Naive B cell (primary cell): ENCODE measurements at places on chromosomes 12 and 14. TPM values are rescaled to one million over a fixed set of nuclear protein-coding genes. Genes with fewer than 3 reads are reported as not detected.

GRCh38 chr12:3597526-3598210, 106.7 kb downstream of the PRMT8 start:
- DNase-seq: no peak

GRCh38 chr14:100544506-100545141, 42.6 kb downstream of the BEGAIN start:
- no peak for DNase-seq

GRCh38 chr12:94532490-94533422, 73.1 kb upstream of the CEP83 start:
- peak; percentile 55 for DNase-seq

GRCh38 chr12:68317047-68317667, 15.0 kb downstream of the MDM1 start:
- peak; percentile 42 for DNase-seq

DNA sequence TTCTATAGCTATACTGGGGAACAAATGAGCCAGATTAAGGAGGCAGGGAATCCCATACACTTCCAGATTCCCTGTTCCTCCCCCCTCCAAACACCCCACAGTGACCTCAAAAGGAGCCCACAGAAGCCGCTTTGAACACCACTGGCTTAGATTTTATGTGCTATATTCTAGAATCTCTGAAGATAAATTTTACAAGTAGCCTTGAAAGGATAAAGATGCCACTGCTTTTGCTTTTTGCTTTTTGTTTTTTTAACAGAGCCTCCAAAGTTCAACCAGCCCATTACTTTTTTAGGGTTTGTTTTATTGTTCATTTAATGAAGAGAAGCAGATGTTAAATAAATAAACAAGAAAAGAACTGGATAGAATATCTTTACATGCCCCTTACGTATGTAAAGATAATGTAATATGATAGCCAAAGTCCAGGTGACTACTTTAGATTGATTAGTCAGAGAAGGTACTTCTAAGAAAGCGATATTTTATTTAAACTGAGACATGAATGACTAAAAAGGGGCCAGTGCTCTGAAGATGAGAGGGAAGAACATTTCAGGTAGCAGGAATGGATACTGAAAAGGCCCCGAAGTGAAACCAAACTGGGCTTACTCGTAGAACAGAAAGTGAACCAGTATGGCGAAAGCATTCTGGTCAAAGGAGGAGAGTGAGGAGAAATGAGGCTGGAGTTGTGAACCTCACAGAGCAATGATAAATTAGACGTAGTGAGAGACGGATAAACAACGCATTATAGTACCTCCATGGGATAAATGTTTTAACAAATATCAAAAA, 44.6 kb downstream of the DUSP6 start:
- no peak for DNase-seq

DNA sequence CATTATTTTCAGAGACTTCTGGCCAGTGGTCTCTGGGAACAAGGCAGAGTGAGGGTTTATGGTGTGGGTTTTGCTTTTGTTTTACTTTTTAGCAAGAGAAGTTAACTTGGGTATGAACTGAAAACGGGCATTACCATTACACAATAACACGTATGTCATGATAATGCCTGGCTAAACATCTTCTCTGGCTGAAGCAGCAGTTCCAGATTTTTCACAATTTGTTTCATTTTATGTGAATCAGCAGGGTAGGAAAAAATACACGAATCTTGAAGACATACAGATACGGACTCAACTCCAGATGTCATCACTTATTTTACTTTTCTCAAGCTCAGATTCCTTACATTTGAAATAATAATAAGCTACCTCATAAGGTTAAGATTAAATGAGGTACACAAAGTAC, 2.5 kb upstream of the PCNX4 start:
- DNase-seq: no peak

DNA sequence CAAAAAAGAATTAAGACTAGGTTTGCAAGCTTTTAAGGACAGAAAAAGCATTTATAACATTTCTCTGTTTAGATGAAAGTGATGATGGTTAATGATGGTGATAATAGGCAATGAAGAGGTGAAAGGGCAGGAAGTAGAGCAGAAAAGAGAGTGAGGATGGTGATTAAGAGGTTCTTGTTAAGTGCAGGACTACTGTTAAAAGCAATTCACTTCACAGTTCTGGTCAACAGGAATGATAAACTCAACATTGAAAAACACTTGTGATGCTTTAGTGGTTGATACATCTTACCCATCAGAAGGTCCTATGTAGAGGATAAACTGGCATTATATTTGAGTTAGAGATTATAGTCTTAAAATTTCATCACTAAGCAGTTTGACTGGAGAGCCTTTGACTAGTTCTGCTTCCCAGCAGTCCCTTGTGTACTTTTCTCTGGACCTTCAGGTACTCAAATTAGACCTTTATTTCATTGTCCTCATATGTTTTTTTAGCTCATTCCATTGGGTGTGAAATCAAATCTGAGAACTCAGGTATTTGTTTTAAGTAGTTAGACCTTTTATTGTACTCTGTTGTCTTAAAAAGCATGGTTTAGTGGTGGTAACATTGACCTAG, 10.9 kb downstream of the RAP1B start:
- DNase-seq: no peak

DNA sequence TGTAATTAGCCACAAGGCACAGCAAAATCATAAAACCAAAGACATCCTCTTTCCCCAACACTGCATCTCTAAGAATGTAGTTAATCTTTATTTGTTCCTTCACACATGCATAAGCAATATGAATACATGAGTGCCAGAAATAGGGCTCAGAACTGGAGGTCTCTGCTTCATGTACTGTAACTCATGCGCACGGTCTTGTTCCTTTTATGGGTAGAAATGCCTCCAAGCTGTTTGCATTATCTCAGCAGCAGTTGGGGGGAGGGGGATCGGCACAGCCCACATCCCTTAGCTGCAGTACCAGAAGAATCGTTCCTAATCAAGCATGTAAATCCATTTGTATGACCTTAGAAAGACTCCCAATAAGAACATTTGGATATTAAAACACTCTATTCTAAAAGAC, 20.0 kb downstream of the RHOJ start:
- DNase-seq: no peak

DNA sequence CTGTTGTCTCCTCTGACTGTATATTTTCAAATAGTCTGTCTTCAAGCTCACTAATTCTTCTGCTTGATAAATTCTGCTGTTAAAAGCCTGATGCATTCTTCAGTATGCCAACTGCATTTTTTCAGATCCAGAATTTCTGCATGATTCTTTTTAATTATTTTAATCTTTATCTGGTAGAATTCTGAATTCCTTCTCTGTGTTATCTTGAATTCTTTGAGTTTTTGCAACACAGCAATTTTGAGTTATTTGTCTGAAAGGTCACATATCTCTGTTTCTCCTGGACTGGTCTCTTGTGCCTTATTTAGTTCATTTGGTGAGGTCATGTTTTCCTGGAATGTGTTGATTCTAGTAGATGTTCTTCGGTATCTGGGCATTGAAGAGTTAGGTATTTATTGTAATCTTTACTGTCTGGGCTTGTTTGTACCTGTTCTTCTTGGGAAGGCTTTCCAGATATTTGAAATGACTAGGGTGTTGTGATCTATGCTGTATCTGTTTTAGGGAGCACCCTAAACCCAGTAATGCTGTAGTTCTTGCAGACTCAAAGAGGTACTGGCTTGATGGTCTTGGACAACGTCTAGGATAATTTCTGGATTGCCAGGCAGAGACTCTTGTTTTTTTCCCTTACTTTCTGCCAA, 193.8 kb upstream of the NPAS3 start:
- DNase-seq: no peak

DNA sequence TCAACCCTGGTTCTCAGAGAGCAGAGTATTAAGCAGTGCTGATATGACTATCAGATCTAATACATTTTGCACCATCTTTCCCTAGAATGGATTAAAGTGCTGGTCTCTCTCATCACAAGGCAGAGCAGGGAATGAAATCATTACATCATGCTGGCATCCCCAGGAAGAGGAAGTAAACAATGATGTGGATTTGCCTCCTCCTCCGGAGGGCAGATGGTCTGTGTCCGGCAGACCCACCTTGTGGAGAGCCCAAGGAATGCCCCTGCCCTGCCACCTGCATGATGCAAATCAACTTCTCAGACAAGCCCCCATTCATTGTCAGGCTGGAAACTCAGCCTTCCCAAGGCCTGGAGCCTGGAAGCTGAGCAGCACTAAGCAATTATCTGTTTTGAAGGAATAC, 1149.1 kb downstream of the VRK1 start:
- DNase-seq: no peak

DNA sequence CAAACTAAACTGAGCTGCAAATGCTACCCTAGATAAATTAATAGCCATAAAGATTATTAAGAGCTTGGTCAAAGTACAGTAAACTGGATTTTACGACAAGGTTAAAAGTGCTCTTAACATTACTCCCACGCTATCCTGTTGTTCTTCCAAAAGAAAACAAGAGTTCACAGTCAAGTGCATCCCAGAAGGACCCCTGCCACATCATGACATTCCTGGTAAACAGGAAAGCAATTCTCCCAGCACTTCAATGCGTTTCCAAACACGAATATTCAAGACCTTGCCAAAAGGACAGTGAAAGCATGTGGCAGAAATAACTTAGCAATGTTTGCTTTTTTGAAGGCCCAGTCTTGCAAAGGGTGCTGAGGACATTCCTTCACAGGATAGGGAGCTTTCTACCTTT, 11.2 kb downstream of the SPRING1 start:
- DNase-seq: no peak

- DNase-seq: peak; percentile 20
Observed at GRCh38 chr12:122030424-122031035, 8.8 kb downstream of the BCL7A start.

GRCh38 chr12:100346660-100347059, 10.2 kb upstream of the SLC17A8 start:
- no peak for DNase-seq

DNA sequence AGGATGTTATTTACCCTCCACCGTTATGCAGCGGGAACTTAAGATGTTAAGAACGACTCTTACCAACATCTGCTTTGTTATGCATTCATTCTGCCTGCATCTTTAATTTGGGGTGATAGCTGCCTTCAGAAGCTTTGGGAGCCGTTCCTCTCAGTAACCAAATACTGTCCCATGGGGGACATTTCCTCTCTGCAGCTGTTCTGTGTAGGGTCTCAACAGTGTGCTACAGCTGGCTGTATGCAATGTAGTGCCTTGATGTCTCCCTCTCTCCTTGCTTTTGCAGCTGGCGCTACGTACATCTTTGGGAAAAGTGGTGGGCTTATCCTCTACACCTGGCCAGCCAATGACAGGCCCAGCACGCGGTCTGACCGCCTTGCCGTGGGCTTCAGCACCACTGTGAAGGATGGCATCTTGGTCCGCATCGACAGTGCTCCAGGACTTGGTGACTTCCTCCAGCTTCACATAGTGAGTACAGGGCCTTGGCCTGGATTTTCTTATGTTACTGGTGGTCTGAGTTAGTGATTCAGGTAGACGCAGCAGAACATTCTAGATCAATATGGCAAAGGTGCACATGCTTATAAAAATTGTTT, 744.3 kb downstream of the DIO2 start:
- DNase-seq: no peak

DNA sequence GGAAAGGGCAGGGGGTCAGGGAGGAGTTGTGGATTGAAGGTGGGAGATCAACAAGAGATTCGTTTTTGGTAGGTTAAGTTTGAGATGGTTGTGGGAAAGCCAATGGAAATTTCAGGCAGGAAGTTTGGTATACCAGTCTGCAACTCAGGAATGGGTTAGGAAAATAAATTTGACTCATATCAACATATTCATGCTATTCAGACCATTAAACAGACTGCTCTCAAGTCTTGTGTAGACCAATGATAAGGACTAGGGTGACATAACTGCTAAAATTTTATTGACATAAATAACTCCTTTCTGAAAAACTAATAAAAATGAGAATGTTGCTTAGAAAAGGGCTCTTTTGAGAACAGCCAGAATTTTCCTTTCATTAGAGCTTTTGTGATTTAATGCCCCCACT, 60.0 kb downstream of the PLEKHA5 start:
- DNase-seq: no peak

GRCh38 chr12:106078358-106079010, 60.3 kb downstream of the NUAK1 start:
- no peak for DNase-seq

DNA sequence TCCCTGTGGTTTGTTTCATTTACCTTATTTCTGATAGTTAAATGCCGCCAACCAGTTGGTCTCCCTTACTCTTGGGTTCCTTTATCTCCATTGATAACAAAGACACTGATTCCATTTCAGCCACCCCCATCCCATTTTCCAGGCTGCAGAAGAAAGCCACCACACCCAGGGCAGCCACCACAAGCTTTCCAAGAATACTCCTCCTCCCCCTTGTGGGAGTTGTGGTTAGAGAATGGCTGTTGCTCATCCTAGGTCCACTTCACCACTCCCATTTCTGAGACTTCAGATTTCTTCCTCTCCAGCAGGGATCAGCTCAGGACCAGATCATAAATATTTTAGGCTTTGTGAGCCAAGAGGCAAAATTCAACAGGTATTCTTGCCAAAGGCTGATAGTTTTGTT, 73.9 kb downstream of the ANO4 start:
- no peak for DNase-seq

DNA sequence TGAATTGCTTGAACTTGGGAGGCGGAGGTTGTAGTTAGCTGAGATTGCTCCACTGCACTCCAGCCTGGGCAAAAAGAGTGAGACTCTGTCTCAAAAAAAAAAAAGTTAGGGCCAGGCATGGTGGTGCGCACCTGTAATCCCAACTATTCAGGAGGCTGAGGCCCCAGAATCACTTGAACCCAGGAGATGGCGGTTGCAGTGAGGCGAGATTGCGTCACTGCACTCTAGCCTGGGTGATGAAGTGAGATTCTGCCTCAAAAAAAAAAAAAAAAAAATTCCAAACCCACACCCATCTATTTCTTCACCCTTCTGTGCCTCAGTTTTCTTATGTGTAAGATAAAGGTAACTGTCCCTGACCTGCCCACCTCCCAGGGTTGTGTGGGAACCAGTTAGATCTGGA, 11.0 kb upstream of the MLXIP start:
- DNase-seq: no peak

- no peak for DNase-seq
Observed at GRCh38 chr14:23175823-23176222, 7.6 kb downstream of the SLC7A8 start.

DNA sequence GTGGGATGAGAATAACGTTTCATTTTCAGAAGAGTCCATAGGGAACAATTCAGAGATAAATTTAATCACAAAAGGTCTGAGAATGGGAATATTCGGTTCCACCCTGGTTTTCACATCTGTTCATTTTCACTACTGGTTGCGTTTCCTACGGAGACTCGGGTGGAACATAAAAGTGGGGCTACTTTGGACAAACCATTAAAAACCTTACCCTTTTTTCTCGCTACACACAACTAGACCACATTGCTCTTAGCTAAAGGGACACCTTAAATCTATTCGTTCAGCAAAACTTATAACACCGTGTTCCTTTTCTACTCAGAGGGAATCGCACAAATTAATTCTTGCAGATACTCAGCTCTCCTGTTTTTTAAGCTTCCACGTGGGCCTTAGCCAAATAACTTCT, 1.0 kb upstream of the SUDS3 start:
- no peak for DNase-seq

The SLC10A1 gene
- polyA plus RNA-seq: not detected

The OSBPL8 gene
- 90.1 TPM for polyA plus RNA-seq

The SERPINA12 gene
- not detected for polyA plus RNA-seq

The RTL1 gene
- polyA plus RNA-seq: not detected

The CRIP2 gene
- 9.5 TPM for polyA plus RNA-seq

The KLRC1 gene
- polyA plus RNA-seq: 0.25 TPM

The PSEN1 gene
- 39.4 TPM for polyA plus RNA-seq

The MGST1 gene
- 2.0 TPM for polyA plus RNA-seq

The WBP11 gene
- polyA plus RNA-seq: 37.0 TPM

The DENND5B gene
- polyA plus RNA-seq: 41.8 TPM

The RNF212B gene
- not detected for polyA plus RNA-seq

The NKX2-8 gene
- polyA plus RNA-seq: not detected

The SAMD15 gene
- polyA plus RNA-seq: 0.12 TPM

The STAC3 gene
- 0.43 TPM for polyA plus RNA-seq

The PPP1R13B gene
- not detected for polyA plus RNA-seq

The TGFB3 gene
- 0.66 TPM for polyA plus RNA-seq

The SRRM4 gene
- polyA plus RNA-seq: not detected
